ENCODE measurements at places on chromosomes 16 and 17.

DNA sequence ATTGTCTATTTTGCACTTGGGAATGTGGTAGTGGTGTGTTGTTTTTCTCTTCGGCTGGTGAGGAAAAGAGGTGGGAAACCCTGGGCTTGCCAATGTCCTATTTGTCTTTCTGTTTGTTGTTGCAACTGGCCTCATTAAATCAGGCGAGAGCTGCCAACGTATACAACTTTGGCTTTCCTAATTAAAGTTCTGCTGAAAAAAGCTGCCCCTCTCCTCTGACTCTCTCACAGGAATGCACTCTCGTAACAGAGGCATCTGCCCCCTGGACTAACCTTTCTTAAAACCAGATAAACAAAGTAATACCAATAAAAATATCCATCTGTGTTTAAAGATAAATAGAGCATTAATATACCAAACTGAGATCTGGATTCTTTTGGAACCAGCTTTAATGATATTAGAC, 7.8 kb downstream of the CDRT15 start:
- peak; percentile 15 for DNase-seq

DNA sequence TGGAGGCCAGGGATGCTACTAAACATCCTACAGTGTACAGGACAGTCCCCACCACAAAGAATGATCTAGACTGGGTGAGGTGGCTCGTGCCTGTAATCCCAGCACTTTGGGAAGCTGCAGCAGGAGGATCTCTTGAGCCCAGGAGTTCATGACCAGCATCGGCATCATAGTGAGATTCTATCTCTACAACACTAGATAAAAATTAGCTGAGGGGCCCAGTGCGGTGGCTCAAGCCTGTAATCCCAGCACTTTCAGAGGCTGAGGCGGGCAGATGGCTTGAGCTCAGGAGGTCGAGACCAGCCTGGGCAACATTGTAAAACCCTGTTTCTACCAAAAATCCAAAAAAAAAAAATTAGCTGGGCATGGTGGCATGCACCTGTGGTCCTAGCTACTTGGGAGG, 5.4 kb upstream of the ZNF500 start:
- DNase-seq: no peak

GRCh38 chr16:76052725-76053124, 224.5 kb upstream of the CNTNAP4 start:
- no peak for DNase-seq

DNA sequence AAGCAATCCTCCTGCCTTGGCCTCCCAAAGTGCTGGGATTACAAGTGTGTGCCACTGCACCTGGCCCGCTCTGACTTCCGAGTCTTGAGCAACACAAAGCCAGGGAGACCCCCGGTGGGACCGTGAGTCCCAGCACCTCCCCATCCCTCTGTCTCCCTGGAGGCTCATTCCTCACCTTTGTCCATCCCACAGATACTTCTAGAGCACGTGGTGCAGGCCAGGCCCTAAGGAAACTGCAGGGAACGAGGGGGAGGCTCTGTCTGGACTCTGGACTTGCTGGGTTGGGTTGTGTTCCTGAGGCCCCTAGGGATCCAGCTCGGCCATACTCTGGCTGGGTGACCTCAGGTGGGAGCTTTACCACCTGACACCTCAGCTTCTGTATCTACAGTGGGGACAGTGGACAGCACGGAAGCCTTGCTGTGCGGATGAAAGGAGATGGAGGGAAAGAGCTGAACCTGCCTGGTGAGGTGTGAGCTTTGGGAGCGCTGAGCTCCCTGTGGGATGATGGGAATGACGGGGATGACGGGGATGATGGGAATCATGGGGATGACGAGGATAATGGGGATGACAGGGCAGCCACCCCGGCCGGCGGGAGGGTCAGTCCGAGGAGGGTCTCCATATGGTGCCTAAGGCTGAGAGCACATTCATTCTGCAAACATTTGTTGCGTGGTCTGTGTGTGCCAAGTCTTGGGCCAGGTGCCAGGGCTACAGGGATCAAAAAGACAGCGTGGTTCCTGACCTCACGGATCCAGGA, 26.6 kb downstream of the C16orf74 start:
- DNase-seq: no peak

DNA sequence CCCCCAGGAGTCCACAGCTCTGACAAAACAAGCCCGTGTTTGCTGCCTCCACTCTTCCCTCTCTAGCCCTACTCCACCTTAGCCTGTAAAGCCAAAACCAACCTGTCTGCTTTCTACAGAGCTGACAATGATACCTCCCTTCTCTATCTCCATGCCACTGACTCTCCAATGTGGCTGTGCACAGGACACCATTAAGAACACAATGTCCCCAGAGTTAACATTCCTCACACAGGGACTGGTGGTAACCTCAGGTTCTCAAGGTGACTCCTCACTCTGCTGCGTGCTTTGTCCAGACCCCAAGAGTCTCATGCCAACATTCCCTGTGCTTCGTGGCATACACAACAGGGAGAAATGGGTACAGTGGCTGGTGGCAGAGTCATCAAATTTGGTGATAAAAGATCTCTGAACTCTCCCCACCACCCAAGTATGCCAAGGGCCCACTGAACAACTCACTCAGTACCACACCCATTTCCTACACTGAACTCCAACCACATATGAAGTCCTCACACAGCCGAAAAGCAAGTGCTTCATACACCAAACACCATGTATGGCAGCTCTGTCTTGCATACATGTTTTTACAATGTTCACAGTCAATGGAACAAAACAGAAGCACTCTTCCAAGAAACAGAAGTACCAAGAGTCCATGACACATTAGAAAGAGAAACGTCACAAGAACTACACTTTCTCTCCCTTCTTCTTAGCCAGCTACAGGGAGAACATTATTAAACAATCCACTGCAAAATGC, 21.1 kb downstream of the CSNK2A2 start:
- DNase-seq: no peak

GRCh38 chr17:8898126-8898525, 30.7 kb upstream of the PIK3R6 start:
- DNase-seq: no peak

DNA sequence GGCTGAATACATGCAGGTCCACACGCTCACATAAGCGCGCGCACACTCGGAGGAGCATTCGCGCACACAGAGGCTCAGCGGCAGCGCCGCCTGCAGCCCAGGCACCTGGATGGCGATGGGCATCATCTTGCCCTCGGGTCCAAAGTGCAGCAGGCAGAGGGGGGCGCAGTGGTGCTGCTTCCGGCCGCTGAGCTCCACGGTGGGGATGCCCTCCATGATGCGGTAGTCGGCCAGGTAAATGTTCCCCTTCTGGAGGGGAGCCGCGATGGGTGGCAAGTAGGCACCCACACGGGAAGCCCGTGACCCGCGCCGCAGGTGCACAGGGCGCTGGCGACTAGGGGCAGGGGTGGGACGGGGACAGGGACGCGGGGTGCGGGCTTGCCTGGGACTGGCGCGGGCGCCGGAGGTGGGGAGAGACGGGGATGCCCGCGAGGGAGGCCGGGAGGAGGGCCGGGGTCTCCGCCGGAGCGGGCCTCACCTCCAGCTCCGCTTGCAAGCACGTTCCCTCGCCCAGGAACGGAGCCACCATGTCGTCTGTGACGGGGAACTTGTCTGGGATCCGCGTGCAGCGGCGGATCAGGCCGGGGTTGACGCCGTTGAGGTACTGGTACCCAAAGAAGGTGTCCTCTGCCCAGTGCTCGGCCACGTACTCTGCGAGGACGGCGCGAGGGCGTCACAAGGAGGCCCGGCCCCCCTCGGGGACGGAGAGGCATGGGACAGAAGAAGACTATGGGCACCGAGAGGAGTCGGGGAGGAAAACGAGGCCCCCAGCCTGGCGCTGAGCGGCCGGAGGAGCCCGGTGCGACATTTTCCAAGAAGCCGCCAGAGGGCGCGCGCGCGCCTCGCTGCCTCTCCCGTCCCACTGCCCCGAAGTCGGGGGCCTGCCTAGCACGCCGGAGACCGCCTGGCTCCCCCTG, 8.0 kb downstream of the ALOX12B start:
- peak; percentile 49 for DNase-seq

DNA sequence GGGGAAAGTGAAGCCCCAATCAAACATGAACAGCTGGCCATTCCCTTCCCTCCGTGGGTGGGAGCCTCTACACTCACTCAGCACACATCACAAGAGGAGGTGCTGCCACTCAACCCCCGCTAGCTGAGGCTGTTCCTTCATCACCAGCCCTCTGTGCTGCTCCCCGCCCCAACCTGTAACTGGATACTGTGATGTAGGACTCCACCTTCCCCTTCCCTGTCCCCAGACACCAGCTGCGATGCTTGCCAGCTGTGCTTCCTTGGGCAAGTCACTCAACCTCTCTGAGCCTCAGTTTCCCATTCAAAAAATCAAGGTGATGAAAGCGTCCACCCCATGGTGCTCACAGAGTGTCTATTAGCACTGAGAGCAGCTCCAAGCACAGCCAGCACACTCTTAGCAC, 273.2 kb downstream of the MRTFB start:
- DNase-seq: no peak

DNA sequence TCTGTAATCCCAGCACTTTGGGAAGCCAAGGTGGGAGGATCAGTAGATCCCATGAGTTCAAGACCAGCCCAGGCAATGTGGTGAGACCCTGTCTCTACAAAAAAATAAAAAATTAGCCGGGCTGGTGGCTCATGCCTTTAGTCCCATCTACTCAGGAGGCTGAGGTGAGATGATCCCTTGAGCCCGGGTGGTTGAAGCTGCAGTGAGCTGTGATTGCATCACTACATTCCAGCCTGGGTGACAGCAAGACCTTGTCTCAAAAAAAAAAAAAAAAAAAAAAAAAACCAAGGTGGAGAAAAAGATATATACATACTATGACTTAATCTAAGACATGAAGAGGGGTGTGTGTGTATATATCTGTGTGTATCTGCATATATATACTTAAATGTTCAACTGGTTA, 26.7 kb downstream of the BBS2 start:
- DNase-seq: peak; percentile 44

DNA sequence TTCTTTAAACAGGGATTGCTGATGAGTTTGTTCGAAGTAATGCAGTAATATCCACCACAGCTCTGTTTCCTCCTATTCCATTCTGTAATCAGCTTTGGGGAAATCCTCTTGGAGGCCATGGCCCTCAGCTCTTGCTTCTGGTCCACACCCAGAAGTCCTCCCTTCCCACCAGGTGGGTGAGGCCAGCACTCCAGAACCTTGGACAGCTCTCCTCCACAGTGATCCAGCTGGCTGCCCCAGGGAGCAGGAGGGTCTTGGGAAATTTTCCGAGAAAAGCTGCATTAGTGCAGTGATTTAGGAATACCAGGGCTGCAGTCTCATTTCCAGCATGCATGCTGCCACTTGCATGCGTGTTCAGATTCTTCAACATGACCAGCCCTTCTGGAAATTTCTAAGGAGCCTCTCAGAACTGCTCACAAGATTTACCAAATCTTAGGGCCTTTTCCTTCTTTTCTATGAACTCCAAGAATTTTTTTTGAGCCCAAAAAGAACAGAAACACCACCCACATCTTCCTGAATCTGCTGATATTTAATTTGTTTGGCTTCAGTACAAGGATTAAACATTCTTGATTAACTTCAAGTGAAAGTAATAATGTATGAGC, 4.2 kb downstream of the SMPD3 start:
- peak; percentile 57 for DNase-seq

GRCh38 chr16:53952215-53953208, 248.6 kb downstream of the FTO start:
- DNase-seq: peak; percentile 70

DNA sequence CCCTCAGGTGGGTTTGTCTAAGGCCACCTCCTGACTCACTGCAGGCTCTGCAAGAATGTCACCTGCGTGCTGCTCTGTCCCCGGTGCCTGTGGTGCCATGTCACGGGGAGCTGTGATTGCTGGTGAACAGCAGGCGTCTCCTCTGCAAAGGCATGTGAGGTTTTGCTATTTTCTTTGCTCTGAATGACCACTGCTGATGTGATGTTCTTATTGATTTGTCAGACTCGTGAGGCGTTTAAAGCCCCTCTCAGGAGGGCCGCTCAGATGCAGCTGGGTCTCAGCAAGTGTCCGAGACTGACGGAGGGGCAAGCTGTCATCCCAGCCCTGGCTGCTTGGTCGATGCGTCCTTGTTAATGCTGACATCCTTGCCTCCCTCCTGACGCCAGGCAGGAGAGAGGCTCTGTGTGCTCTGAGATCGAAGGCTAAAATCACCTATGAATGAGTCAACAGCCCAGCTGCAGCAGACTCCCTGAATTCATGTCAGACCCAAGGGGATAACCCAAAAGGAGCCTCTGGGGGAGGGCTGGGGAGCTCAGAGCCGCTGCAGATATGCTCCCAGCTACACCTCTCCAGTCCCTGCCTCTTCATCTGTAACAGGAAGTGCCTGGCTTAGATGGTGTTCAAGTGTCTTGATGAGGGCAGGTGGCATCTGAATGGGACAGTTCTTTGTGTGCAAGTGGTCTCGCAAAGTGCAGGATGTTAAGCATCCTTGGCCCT, 11.8 kb upstream of the PEMT start:
- DNase-seq: no peak

GRCh38 chr17:61255647-61256046, 144.0 kb upstream of the TBX2 start:
- DNase-seq: no peak

GRCh38 chr16:81280393-81280792, 34.4 kb upstream of the GAN start:
- DNase-seq: peak; percentile 4

DNA sequence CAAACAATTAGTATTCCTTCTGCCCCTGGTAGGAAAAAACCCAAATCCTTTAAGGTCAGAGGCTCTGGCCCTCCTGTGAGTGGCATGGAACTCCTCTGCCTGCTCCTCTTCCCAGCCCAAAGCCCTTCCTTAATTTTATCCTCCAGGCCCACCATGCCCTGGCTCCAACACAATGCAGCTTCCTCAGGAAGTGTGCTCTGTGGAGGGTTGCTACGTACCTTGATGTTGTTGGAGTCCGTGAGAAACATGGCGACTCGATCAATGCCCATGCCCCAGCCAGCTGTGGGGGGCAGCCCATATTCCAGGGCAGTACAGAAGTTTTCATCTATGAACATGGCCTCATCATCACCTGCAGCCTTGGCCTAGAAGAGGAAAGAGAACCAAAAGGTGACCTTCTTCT, 5.3 kb upstream of the ADAT1 start:
- no peak for DNase-seq

DNA sequence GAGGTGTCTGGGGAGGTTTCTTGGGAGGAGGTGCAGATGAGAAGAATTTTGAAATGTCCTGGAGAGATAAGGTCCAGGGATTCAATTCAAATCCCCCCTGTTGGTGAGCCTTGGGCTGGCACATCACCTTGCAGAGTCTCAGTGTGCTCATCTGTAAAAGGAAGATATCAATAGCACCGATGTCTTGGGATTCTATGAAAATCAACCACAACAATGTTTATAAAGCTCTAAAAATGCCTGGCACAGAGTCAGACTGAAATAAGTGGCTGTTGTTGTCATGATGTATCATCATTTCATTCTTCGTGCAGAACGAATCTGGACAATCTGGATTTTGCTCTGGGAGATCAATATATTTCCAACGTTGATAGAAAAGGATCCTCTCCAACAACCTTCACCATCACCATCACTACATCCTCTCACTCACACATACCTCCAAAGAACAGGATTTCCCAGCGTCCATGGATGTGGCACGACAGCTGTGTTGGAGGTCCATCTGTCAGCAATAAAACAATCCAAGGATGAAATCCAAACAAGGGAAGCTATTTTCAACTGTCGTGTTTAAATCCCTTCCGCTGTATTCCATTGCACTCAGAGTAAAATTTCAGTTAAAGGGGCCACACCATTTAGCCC, 393.7 kb upstream of the DYNLRB2 start:
- DNase-seq: no peak
